Activated CD4-positive, alpha-beta T cell treated with anti-CD3 and anti-CD28 coated beads, Interleukin-2, amount 50 U/mL, for 24 hours (primary cell): ENCODE measurements at places on chromosomes 2 and 18.

- DNase-seq = no peak
Observed at GRCh38 chr2:240949791-240950705, 43.9 kb downstream of the CROCC2 start.

GRCh38 chr18:44848644-44849335, 168.1 kb downstream of the SETBP1 start:
- no peak for DNase-seq

- DNase-seq = no peak
Observed at GRCh38 chr18:44723411-44723810, 42.7 kb downstream of the SETBP1 start.

GRCh38 chr2:231717281-231718171, 9.2 kb downstream of the PTMA start:
- no peak for DNase-seq

DNA sequence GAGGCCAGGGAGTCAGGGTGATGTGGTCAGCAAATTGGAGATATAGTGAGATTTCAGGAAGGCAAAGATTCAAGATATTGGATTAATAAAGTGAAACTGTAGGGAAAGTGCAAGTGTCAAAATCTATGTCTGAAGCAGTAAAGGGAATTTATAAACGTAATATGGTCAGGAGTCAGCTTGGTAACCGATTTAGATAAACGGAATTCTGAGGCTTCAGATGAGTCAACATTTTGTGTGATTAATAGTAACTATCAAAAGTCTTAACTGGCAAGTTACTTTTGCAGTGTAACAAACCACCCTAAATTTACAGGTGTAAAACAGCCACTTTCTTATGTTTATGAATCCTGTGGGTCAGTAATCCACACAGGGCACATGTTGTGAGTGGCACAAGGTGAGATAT, 10.9 kb downstream of the MTX2 start:
- no peak for DNase-seq

DNA sequence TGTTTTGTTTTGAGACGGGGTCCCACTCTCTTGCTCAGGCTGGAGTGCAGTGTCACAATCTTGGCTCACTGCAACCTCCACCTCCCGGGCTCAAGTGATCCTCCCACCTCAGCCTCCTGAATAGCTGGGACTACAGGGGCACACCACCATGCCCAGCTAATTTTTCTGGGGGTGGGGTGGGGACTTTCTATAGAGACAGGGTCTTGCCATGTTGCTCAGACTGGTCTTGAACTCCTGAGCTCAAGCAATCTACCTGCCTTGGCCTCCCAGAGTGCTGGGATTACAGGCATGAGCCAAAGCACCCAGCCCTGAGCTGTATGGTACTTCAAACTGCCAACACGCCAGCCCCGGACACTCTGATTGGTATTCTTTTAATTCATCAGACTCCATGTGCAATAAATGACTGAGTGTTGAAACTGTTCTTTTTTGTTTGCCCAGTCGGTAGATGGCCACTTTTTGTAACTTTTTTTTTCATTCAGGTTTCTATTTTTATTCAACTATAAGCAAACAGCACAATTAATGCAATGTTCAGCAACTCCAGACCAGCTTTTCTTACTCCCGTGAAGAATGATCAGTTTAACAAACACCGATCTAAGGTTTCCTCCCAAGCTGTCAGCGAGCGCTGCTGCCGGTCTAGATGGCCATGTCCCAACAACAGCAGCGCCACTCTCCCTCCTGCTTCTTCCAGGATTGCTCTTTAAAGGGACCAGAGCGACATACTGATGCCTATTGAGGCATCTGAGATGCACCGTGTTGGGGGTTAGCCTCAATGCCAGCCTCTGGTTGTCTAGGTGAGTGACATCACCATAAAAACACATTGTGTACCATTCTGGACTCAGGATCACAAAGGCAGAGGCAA, 12.5 kb upstream of the TGOLN2 start:
- no peak for DNase-seq

GRCh38 chr18:1571206-1571605, 666.5 kb downstream of the ADCYAP1 start:
- no peak for DNase-seq

DNA sequence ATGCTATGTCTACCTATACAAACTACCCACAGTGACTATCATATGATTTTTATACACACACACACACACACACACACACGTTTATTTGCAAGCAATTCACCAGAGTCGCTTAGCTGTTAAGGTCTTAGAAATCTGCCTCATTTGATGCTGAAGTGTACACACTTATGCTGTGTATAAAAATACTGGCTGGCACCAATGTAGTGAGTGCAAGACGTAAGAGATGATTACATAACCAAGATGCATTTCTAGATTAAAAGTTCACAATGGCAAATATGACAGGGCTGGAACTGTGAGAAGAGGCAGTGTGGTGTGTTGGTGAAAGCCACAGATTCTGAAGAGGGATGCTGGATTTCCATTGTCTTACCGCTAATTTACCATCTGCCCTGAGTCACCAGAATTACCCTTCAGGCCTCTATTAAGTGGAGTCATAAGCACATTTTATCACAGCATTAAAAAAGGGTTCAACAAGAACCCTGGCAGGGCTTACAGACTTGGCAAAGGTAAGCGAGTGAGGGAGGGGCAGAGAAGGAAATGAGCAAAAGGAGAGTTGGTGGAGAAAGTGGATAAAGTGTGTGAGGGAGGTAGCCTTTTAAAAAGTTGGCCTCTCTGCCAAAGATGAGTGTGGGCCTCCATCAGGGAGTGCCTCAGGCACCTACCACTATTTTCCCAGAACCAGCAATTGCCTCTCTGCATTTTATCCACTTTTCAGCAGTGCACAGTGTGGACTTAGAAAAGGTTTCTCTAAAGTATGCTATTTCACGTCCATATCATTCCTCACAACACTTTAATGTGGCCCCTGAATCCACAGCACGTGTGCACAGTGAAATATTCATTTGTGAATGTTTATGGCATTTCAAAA, 21.5 kb downstream of the MEIS1 start:
- DNase-seq = no peak

DNA sequence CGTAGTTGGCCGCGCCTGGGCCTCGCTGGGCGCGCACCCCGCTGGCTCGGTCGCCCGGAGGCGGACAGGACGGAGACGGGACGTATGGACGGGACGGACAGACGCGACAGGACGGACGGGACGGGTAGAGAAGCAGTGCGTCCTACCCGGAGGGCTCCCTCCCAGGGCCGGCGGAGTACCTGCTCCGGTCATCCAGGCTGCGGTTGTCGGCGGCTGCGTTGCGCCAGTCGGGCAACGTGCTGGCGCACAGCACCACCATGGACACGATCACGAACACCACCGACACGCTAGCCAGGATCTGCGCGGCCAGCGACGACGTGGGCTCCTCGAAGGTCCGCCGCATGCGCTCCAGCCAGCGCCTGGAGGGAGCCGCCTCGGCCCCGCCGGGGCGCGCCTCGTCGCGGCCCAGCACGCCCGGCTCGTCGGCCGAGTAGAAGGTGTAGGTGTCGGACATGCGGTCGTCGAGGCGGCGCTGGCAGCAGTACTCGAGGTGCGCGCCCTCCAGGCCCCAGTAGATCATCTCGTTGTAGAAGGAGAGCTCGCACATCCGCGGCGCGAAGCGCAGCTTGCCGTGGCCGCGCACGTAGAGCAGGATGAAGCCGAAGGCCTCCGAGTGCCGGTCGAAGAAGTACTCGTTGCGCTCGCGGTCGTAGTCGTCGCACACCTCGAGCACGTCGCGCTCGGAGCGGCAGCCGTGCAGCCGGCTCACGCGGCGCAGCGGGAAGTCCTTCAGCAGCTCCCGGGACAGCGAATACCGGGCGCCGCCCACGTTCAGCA, 903 bp downstream of the KCNG3 start:
- peak; percentile 1 for DNase-seq

- DNase-seq = no peak
Observed at GRCh38 chr2:173151671-173152401, 76.2 kb downstream of the MAP3K20 start.

DNA sequence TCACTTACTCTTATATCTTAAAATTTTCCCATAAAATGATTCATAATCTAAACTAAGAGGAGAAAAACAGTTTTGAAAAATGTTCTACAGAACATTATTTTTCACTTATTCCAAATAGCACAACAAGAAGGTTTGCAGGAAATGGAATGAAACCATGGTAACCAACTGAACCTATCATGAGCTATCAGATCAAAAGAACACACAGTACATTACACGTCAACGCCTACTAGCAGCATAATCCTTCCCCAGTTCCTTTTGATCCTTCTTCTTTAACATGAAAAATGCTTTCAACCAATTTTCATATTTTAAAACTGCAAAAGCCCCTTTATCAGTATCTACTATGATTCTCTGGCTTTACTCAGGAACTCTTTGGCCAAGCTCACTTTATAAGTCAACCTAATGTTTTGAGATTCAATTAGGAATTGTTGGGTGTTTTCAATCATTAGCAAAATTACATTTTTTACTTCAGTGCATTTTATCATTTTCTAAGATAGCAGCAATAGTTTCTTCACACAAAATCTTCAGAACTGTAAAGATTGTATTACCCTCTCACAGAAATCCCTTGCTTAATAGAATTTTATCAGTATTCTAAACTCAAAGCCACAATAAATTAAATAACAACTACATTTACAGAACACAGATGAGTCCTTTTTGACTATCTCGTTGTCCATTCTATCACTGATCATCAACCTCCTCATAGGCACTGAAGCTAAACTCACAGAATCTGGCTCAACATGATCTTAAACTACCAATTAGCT, 102.5 kb downstream of the CHN1 start:
- DNase-seq = no peak

DNA sequence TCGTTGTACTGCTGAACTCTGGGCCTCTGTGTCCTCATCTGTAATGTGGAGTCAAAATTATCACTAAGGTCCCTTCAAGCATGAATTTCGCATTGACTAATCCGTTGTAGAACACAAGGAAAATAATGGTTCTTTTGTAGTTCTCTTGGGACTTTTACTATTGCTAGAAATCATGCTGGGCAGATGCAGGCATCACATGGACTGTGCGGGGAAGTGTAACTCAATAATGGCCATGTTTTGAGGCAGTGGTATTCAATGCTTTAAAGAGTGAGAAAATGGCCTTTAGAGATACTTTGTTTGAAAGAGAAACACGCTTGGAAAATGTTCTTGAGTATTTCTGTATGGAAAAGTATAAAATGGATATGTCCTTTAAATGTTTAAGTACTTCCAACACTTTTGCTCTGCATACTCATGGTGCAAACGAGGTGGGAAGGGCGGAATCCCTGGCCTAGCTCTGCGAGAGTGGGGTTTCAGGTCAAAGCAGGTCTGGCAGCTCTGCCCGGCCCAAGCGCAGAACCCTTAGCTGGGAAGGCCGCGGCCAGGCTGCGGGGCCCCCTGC, 117.3 kb upstream of the MSTN start:
- DNase-seq = no peak

DNA sequence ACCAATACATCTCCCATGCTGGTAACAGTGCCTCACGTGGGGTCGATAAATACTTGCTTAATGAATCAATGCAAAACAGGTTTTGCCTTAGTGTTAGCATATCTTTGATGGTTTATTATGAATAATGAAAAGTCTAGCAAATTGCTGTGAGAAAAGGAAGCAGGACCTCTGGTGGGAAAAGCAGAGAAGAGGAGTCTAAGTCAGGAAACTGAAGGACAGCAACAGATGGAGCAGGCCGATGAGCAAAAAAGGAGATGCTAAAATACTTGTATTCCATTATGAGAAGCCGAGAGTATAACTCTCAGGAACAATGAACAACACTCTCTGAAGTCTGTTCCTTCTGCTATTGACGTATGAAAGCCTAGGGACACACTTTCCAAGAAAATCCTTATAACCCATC, 555.2 kb upstream of the KLHL29 start:
- DNase-seq = no peak

DNA sequence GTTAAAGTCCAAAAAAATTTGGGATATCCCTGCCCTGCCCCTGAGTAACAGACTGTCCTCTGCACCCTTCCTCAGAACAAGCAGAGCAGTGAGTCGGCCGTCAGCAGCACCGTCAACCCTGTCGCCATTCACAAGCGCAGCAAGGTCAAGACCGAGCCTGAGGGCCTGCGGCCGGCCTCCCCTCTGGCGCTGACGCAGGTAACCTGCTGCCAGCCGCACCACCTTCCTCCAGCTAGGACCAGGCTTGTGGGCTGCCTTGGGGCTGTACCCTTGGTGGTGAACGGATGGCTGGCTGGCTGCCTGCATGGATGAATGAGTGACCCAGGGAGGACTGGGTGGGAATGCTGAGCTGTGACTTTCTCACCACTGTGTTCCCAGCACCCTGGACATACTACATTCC, 236.2 kb downstream of the GLI2 start:
- no peak for DNase-seq

DNA sequence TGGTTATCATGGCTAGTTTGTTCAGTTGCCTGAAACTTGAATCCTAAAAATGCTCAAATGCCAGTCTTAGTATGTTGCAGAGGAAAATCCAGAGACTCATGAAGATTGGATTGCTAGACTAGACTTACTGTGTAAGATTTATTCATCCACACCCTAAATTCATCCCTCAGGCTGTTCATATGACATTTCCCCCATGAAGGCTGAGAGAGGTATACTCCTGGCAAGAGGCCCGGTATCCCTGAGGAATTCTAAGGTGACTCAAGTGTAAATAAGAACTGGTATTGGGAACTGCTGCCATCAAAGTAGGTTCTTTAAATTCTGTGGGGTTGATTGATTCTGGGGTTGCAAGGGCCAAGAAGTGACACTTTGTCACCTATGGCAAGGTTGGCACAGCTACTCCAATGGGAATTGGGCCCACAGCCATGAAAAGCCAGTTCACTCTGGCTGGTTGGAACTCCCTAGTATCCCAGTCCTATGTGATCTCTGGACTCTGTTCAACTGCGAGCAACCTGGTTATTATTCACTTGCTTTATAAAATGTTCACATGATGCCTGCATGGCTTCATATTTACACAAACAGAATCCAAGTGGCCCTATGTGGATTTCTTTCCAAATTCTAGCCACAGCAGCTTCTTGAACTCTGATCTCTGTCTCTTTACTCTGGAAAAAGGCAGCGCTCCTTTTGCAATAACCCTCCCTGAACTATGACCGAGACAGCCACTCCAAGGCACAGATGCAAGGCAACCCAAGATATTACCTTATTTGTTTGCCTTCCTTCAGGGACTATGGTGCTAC, 429.1 kb downstream of the CBLN2 start:
- DNase-seq = no peak

DNA sequence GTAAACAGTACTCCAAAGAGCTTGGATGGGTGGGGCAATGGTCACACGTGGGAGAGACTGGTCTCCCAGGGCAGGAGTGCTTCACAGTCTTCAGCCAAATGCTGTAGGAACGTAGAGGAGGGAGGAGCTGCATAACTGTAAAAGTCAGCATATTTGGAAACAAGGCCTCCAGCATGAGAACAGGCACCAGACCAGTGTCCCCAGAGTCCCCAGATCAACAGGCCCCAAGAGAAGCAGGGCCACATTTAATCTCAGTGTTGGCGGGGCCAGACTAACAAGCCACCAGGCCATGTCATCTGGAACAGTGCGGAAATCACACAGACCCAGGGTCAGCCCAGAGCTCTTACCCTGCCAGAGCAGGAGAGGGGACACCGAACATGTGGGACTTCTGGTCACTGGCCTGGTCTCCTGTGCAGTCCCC, 63.2 kb downstream of the ADCY3 start:
- no peak for DNase-seq

- DNase-seq = peak; percentile 73
Observed at GRCh38 chr2:8680822-8681760, 765 bp upstream of the ID2 start.

- no peak for DNase-seq
Observed at GRCh38 chr18:55038162-55038561, 78.9 kb upstream of the CCDC68 start.

- no peak for DNase-seq
Observed at GRCh38 chr2:39772812-39773152, 6.3 kb downstream of the THUMPD2 start.
